ENCODE measurements at places on chromosomes 1 and 21.

GRCh38 chr1:236907205-236907604 lies 97.0 kb downstream of the MT1HL1 start:
- DNase-seq, result no peak

- no peak for DNase-seq
These were observed 32.1 kb upstream of the HIVEP3 start for GRCh38 chr1:41950820-41951219.

GRCh38 chr1:232144696-232145230 lies 485.2 kb downstream of the SIPA1L2 start:
- no peak for DNase-seq

GRCh38 chr1:154344977-154345837 lies 19.9 kb downstream of the ATP8B2 start:
- DNase-seq, result no peak

DNA sequence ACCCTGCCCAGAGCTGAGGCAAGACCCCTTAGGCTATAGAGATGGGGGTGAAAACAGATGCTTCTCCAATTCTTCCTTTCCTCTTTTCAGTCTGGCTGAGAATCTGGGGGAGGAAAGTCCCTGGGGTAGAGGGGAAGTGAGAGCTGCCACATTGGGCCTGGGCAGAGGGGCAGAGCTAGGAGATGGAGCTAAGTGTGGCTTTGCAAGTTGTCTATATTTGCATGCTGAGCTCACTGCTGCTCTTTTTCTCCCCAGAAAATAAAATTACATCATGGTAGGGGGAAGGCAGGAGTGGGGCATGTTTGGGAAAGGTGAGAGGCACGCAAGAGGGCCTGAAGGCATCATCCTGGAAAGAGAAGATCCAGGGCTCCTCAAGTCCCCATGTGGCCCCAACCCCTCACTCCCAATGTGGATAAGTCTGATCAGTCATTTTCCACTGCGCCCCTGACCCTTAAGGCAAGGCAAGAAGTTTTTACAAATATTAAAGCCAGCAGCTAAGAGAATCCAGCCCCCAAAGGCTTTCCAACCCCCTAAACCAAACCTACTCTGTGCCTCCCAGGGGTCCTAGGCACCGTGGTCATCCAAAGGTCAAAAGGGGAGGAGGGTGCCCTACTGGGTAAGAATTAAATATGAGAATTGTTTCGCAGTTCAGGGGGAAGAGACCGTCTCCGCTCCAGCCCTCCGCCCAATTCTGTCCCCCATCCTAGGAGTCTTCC lies 500 bp upstream of the PEA15 start:
- no peak for DNase-seq

DNA sequence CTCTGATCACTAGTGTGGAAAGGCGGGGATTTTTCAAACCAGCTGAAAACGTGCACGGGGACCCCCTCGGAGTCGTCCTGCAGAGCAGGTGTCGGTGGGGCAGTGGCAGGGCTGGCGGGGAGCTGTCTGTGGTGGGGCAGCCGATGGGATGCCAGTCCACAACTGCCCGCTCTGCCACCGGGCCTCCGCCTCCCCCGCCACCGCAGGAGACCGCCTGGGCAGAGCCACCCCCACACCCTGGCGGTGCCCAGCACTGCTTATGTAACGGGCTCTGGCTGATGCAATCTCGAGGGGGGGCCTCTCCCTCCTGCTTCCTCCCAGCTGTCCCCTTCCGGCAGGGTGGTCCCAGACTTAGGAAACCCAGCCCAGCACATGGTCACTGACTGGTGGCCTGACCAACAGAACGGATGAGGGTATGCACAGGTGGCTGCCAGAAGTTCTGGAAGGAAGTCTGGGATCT lies 9.3 kb downstream of the CHD5 start:
- no peak for DNase-seq

Data from nucleus accumbens (tissue), 56 donors.